ENCODE measurements at places on chromosomes 11 and 22.

GRCh38 chr11:35324183-35324886 is 95.0 kb downstream of the SLC1A2 start:
- DNase-seq, result no peak

- no peak for DNase-seq
Measured at GRCh38 chr11:79241852-79242241, 199.0 kb downstream of the TENM4 start.

DNA sequence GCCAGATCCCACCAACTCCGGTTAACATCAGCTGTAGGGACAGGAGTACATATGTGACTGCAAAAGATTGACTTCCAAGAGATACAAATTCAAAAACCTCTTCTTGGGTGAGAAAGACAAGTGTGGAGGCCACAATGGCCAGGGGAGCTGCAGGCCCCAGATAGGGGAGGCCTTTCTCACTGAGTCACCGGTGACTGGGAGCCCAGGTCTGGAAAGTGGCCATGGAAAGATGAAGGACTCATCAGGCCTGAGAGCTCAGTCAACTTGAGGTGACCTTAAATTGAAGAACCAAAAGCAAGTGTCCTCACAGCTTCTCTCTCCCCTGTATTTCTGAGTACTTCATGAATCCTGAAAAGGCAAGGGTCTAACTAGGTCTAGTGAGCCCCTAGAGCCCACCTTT is 90.4 kb upstream of the CLPB start:
- DNase-seq, result peak; percentile 81

- DNase-seq, result no peak
Measured at GRCh38 chr11:93370260-93370659, 39.7 kb downstream of the DEUP1 start.

DNA sequence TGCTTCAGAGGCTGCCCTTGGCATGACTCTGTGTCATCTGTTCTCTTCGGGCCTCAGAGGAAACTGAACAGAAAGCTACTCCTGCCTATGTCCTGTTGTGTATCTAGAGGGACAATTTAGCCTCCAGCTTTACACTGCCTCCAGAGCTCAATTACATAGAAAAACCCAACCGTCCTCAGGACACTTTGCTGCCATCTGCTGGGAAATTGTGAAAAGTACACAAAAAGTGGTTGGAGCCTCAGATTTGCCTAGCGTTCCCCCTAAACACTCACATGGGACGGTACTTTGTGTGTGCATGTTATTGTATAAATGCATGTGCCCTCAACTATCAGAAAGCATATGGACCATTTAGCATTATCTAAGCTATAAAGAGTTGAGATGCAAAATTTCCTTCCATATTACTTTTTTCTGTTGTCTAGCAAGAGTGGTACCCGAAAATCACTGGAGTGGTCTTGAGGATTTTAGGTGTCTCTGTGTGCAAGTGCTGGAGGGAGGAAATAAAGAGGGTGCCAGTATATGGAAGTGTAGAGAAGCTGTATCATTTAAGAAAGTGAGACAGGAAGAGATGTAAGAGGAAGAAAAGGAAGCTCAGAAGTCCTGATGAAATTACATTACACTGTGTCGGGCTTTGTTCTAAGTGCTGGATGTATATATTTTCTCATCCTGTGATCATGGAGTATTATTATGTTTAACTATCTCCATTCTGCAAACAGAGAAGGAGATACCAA is 8.7 kb upstream of the MS4A4E start:
- peak; percentile 4 for DNase-seq

- peak; percentile 50 for DNase-seq
Measured at GRCh38 chr11:59204746-59205145, 8.0 kb downstream of the MPEG1 start.

DNA sequence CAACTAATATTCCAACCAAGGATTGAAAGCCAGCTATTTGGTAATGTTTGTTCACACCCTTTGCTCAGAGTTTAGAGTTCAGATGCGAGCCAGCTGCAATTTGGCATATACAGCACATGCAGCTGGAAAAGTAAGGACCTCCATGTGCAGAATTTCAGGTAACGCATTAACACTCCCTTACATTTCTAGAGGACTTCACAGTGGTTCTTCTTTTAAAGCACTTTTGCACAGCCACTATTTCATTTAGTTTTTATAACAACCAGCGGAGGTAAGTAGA is 3.4 kb downstream of the POU2AF3 start:
- no peak for DNase-seq
